Naive thymus-derived CD4-positive, alpha-beta T cell (primary cell): ENCODE measurements at places on chromosomes 5 and 9.

GRCh38 chr5:5340206-5340729 lies 82.2 kb upstream of the ICE1 start:
- H3K27ac ChIP-seq = no peak overlapping the region
- H3K27me3 ChIP-seq = no peaks in the 10 kb centered on the region
- no peak overlapping the region for H3K4me3 ChIP-seq
- no peaks in the 10 kb centered on the region for H3K4me1 ChIP-seq

DNA sequence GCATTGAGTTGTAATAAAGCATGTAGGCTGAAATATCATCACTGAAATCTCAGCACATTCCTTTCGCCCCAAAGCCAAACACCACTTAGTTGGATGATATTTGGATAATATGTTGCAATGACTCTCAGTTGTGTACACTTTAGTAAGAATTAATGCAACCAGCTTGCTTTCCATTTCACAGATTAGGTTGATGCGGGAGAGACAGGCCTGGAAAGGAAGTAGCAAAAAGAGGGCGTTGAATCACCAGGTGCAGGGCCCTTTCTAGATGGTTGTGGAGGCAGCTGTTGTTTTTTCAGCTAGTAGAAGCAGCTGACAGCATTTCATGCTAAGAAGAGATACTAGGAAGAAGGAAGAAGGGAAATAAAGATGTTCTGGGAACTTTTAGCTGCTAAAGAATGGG lies 30.9 kb downstream of the DMRT3 start:
- H3K4me3 ChIP-seq = no peak overlapping the region
- DNase-seq = no peak
- no peaks in the 10 kb centered on the region for H3K4me1 ChIP-seq
- no peaks in the 10 kb centered on the region for H3K27me3 ChIP-seq
- H3K27ac ChIP-seq = no peak overlapping the region
- H3K36me3 ChIP-seq = no peaks in the 10 kb centered on the region

DNA sequence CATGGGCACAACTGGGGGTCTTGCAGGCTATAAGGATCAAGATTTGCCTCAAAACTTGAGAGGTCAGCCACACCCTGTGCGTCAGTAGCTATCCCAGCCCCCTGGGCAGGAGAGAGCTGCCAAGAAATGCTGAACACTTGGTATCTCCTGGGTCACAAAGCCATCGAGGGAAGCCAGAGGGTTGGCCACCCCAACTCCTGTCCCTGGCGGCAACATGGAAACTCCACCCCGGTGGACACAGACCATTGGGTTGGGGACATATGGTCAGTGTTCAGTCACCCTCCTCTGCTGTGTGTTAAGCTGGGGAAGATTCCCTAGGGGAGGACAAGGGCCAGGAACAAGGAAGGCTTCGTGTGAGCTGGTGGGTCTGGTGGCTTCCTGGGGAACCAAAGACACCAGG lies 140.6 kb downstream of the C5orf15 start:
- DNase-seq = no peak
- H3K27me3 ChIP-seq = no peaks in the 10 kb centered on the region
- H3K4me1 ChIP-seq = peaks cover 25% of the 10 kb centered on the region
- no peak overlapping the region for H3K4me3 ChIP-seq
- no peak overlapping the region for H3K27ac ChIP-seq
- H3K36me3 ChIP-seq = no peaks in the 10 kb centered on the region

DNA sequence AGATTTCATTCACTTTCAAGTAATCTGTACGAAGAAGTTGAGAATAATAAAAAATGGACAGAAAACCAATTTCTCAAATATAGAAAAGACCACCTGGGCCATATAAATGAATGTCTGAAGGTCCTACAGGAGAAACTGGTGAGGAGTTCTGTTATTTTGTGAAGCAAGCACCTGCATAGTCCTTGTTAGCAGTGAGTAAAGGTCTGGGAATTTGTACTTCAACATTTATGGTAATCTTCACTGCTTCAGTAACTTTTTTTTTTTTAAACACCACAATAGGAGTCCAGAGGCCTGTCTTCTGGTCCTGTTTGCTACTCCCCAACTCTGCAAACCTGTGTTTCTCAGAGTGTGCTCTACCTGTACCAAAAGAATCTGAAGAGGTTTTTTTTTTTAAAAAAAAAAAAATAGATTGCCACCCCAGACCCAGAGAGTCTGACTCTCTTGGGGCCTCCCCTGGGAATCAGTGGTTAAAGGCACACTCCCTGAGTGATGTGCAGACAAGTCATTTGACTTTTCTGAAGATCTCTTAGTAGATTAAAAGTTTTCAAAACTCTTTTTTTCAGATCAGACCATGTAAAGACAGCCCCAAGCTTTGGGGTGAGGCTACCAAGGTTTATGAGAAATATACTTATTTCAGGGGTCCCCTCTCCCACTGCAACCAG lies 55.5 kb downstream of the FAM81B start:
- no peak for DNase-seq
- H3K27ac ChIP-seq = no peak overlapping the region
- H3K4me3 ChIP-seq = no peak overlapping the region
- no peaks in the 10 kb centered on the region for H3K27me3 ChIP-seq
- no peaks in the 10 kb centered on the region for H3K36me3 ChIP-seq

- H3K4me1 ChIP-seq = no peaks in the 10 kb centered on the region
- no peaks in the 10 kb centered on the region for H3K27me3 ChIP-seq
- no peaks in the 10 kb centered on the region for H3K36me3 ChIP-seq
- DNase-seq = no peak
These were observed 206.9 kb downstream of the SYK start for GRCh38 chr9:91008568-91008967.
